ENCODE measurements at places on chromosomes 3 and 15.

DNA sequence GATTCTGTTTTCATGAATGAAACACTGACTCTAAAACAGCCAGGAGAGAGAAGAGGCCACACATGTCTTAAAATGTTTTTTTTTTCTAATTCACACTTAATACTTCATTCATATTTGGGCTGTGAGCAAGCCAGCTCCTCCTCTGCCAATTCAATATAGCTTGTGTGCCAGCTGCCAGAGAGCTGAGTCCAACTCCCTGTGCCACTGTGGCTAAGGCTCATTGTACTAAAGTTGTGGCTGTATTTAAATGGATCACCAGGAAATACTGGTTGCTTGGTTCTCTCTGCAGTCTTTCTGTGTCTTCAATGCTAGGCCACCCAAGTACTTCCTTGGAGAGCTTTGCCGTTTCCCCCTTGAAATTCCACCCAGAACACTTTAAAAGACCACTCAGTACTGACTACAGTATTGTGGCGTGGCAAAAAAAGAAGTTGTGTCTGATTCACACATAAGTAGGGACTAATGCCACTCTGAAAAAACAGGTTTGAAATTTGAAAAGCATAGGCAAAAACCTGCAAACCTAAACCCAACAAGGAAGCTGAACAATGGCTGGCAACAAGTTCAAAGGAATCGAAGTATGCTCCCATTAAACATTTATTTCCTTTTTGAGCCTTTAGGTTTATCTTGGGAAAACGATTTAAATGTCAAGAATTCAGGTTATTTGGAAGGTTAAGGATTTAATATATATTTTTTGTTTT lies 524.7 kb downstream of the DIPK2A start:
- DNase-seq, result no peak

GRCh38 chr15:65857718-65858402 lies 11.4 kb upstream of the RAB11A start:
- DNase-seq, result no peak

- DNase-seq, result no peak
Measured at GRCh38 chr3:50572801-50573371, 3.6 kb downstream of the HEMK1 start.

- no peak for DNase-seq
Measured at GRCh38 chr3:48716508-48716981, 476 bp downstream of the IP6K2 start.

DNA sequence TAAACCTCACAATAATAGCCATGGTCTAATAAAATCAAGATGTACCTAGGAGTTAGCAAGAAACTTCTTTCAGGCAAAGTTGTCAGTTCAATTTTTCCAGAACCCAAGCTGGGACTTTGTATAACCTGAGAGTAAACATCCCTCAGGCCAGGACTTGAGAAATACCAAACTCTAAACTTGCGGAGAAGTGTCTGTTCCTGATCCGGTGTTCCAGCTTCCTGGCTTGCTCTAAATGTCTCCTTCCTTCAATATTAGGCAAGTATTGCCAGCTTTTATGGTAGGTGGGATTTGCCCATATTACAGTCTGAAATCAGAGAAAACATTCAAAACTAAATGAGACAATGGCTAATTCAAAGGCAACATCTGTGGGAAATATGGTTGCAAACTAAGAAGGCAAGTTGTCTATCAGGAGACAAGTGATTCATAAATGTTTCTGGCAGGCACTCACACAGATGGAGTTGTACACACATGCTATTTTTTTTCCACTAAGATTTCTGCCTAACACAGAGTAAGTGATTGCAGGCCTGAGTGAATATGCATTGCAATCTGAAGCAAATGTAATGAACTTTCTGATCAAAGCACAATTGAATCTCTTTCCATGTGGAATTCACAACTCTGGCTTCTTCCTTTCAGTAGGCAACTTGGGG lies 88.3 kb upstream of the COL8A1 start:
- no peak for DNase-seq

GRCh38 chr3:58272891-58273290 lies 33.2 kb upstream of the RPP14 start:
- DNase-seq, result no peak

Measured in cerebellar nuclear complex (tissue), 1 donor.